ENCODE measurements at places on chromosomes 1 and 21. TPM values are rescaled to one million over a fixed set of nuclear protein-coding genes. Genes with fewer than 3 reads are reported as not detected.

The EXO1 gene
- polyA plus RNA-seq: 7.2 TPM

The ZNF683 gene
- polyA plus RNA-seq: not detected

The S100A9 gene
- polyA plus RNA-seq: 24.5 TPM

The TNFSF4 gene
- polyA plus RNA-seq: 2.0 TPM

The SELENBP1 gene
- polyA plus RNA-seq: 34.6 TPM

The HSD3B2 gene
- polyA plus RNA-seq: not detected

- no peak for DNase-seq
These were observed 299.8 kb downstream of the DISC1 start for GRCh38 chr1:231926340-231926739.

DNA sequence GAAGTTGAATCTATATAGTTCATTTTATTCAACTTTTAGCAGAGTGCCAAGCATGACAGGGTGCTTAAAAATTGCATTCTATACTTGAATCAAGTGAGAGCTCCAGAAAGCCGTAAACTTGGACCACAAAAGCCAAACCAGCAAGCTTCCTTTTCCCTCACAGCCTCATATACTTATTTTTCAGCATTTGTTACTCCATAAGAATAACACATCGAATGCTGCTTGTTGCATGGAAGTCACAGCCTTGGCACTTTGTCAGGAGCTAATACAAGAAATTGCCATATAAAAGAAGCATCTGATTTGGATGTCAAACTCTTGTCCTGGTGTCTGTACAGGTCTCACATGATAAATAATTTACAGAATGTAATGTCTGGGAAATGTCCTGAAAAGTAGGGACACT is 87.4 kb downstream of the PLXNA2 start:
- DNase-seq: no peak

- DNase-seq: peak; percentile 48
These were observed 785.8 kb upstream of the ADGRL4 start for GRCh38 chr1:79792219-79792930.

- DNase-seq: no peak
These were observed 242.8 kb downstream of the TGFB2 start for GRCh38 chr1:218587900-218588299.

DNA sequence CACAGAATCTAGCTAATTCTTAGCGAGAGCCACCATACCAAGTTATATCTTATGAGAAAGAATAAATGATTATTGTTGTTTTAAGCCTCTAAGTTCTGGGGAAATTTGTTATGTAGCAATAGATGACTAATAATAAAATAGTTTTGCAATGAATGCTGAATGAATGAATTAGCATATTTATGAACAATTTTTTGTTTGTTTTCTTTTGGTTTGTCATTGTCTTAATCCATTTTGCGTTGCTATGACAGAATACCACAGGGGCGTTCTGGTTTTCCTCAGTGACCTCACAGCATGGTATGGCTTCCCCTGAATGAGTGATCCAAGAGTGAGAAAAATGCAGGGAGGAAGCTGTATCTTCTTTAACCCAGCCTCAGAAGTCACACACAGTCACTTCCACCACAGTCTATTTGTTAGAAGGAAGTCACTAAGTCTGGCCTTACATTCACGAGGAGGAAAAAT is 53.8 kb upstream of the HPDL start:
- no peak for DNase-seq

DNA sequence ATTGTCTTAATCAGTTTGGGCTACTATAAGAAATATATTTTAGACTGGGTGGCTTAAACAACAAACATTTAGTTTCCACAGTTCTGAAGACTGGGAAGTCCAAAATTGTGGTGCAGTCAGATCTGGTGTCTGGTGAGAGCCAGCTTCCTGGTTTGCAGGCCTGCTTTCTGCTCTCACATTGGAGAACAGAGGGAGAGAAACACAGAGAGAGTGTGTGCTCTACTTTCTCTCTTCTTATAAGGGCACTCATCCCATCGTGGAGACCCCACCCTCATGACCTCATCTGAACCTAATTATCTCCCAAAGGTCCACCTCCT is 4.1 kb downstream of the LEPR start:
- DNase-seq: no peak

DNA sequence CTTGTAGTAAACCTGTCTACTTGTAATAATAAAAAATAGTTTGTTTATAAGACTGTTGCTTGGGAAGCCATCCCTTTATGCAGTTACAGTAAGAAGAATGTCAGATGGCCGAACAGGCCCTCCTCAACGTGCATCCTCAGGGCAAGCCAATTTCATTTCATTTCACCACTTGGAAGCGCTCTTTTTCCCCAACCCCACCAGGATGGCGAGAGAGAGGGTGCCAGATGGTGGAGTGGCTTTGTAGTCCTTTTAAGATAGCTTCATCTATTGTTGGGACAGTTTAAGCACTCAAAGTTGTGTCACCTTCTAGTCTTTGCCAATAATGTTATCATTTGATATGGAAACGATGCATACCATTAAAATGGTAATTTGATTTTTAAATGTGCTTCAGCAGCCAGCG is 356.3 kb upstream of the CAMK1G start:
- no peak for DNase-seq

All from muscle of back (tissue), 13 donors.